ENCODE measurements at places on chromosomes 6 and 20.

GRCh38 chr6:138987080-138987642, 892 bp downstream of the REPS1 start:
- peak; percentile 6 for DNase-seq

- DNase-seq, result no peak
These were observed 60.9 kb downstream of the MCHR2 start for GRCh38 chr6:99933129-99933528.

DNA sequence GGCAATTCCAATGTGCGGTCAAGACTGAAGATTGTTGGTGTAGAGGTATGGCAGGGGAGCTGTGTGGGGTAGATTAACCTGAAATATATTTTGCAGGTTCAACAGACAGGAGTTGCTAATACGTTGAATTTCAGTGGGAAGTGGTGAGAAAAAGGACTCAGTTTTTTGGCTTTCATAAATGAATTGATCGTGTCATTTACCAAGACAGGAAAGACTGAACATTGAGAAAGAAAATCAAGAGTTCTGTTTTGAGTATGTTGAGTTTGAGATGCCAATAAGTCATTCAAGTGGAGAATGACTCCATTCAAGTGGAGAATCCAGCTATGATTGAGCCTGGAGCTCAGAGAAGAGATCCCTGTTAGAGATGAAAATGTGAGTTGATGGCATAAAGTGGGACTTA, 31.1 kb downstream of the NFYA start:
- no peak for DNase-seq

DNA sequence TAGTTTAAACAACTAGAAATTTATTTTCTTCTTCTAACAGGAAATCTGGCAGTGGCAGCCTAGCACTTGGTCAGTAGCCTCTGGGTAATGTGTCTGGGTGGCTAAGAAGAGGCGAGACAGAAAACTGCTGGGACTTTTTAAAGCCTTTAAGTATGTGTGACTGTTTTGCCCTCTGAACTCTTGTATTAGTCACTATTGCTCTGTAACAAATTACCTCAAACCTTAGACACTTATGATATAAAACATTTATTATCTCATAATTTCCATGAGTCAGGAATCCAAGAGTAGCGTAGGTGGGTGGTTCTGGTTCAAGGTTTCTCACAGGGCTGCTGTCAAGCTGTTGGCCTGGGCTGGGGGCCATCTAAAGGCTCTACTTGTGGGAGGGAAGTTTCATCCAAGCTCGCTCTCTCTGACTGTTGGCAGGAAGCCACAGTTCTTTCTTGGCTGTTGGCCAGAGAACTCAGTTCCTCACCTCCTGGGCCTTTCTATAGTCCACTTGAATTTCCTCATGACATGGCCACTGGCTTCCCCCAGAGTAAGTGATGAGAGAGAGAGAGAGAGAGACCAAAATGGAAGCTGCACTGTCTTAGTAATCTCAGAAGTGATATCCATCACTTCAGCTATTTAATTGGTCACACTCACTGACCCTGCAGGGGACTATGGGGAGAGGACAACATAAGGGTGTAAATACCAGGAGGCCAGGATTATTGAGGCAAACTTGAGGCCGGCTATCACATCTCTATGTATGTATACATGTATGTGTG, 17.4 kb upstream of the TBC1D22B start:
- DNase-seq, result peak; percentile 16

GRCh38 chr20:43658069-43658722, 8.7 kb upstream of the MYBL2 start:
- DNase-seq, result no peak

DNA sequence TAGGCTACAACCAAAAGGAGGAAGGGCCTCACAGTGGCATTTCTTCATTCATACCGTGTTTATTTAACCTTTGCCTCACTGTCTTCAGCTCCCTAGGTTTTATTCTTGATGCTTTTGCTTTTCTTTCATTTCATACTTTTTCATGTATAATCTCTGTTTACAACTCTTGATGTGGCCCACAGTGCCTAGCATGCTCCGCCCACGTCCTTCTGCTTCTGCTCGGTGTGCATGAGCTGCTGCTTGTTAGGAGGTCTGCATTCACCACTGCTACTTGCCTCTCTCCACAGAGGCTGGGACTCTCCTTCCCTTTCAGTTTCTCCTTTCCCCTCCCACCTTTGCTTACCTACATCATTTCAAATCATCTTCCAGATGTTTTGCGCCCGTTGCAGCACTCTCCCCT, 147.6 kb downstream of the EYA4 start:
- no peak for DNase-seq

GRCh38 chr6:125191916-125192609, 38.5 kb downstream of the TPD52L1 start:
- DNase-seq, result no peak

DNA sequence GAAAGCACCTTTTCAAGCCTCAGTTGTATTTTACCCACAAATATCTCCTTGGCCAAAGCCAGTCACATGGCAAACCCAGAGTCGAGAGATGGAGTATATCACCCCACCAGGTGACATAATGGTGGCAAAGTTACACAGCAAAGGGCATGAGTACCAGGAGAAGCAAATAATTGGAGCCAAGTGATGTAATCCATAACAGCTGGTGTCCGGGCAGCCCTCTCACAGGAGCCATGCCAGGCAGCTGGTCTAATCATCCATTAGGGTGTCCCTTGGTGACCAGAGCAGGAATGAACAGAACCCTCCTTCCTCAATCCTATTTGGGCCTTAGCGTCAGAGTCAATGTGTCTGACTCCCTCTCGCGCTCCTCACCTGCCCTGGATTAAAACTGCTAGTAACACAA, 272.1 kb downstream of the LRFN2 start:
- DNase-seq, result no peak

GRCh38 chr6:149095842-149096241, 221.7 kb upstream of the TAB2 start:
- no peak for DNase-seq

DNA sequence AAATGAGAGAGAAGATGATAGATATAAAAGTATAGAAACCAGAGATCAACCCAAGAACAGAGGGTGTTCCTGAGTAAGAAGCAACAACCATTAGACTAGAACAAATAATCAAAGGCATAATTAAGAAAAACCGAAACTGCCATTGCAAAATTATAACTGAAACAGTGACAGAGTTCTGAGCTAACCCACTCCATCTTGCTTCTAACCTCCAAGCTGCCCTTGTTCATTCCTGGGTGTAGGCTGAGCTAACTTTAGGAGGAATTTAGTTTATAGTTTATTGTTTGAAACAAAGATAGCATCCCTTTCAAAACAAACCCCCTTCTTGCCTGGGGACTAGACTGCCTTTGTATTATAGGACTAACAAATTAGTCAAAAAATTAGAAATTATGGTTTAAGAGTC, 56.1 kb upstream of the PRND start:
- DNase-seq, result no peak

GRCh38 chr6:113674075-113674474, 183.1 kb upstream of the MARCKS start:
- no peak for DNase-seq

DNA sequence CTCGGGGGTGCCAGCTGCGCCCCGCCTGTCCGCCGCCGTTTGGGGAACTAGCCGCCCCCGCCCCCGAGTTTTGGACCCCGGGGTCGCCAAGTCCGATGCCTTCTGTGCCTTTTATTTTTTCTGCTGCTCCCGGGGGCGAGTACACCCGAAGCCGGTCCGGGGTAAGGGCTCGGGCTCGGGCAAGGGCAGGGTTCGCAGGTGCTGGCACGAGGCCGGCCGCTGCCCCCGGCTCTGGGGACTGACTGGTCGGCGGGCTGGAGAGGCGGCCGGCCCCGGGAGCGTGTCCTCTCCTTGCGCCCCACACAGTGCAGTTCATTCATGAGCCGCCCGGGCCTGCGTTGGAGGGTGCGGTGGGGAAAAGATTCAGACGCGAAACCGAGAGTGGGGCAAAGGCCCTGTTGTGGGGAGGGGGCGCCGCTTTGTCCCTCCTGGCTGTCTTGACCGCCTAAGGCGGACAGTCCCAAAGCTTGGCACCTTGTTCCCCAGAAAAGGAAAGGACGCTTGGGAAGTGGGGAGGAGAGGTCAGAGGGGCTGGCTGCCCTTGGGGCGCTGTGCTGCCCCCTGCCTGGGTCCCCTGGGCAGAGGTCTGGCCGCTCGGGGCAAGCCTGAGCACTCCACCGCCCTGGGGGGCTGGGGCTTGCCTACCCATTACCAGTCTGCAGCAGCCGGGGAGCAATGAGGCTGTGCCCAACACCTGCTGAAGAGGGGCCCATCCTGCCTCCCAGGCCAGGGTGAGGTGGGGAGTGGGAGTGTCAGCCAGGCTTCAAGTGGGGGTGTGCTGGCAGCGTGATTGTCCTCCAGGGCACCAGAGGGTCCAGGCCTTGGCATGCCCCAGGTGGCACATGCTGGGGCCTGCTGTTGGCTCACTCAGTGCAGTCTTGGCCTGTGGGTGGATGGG, 915 bp downstream of the TMEM63B start:
- no peak for DNase-seq

DNA sequence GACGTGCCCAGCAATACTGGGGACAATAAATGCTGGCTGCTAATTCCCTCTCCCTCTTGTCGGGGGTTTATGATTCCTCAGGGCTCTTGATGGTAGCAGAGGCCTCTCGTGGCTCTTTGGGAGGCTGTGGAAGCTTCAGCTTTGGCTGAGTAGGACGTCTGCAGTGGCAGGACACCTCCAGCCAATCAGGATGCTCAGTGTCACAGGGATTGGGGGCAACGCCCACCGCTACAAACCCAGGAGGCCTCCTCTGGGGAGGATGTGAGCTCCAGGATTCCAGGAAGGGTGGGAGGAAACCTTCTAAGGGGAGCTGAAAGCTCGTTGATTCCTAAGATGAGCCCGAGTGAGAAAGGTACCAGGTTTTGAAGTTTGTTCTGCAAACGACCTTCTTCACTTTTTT, 19.4 kb downstream of the RSPO4 start:
- DNase-seq, result no peak

DNA sequence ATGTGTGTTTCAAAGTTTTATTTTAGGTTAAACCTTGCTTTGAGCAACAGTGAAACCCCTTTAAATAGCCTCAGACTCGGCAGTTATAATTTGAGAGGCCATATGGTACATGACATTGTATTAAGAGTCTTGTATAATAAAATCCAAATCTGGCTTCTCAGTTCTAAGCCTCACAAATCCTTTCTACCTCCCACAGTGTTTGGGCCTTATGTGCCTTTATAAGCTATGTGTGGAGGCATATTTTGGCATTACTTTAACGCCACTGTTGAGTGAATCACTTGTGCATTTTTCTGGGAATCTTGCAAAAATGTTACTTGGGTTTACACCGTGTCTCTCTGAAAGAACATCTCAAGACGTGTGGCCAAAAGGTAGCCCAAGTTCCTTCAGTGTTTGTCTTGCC, 152.4 kb downstream of the COL9A1 start:
- DNase-seq, result no peak

GRCh38 chr20:32534661-32535240, 50.4 kb downstream of the NOL4L start:
- DNase-seq, result peak; percentile 16

Data from activated CD4-positive, CD25-positive, alpha-beta regulatory T cell (primary cell).